ENCODE measurements at places on chromosomes 5 and 9.

- DNase-seq, result peak; percentile 90
These were observed 38.3 kb downstream of the FAM78A start for GRCh38 chr9:131237931-131238401.

GRCh38 chr9:95923794-95924193, 48.3 kb downstream of the ERCC6L2 start:
- no peak for DNase-seq

GRCh38 chr5:175797521-175798038, 73.8 kb upstream of the CPLX2 start:
- DNase-seq, result no peak

- DNase-seq, result no peak
These were observed 3.7 kb downstream of the CLTA start for GRCh38 chr9:36194326-36195000.

DNA sequence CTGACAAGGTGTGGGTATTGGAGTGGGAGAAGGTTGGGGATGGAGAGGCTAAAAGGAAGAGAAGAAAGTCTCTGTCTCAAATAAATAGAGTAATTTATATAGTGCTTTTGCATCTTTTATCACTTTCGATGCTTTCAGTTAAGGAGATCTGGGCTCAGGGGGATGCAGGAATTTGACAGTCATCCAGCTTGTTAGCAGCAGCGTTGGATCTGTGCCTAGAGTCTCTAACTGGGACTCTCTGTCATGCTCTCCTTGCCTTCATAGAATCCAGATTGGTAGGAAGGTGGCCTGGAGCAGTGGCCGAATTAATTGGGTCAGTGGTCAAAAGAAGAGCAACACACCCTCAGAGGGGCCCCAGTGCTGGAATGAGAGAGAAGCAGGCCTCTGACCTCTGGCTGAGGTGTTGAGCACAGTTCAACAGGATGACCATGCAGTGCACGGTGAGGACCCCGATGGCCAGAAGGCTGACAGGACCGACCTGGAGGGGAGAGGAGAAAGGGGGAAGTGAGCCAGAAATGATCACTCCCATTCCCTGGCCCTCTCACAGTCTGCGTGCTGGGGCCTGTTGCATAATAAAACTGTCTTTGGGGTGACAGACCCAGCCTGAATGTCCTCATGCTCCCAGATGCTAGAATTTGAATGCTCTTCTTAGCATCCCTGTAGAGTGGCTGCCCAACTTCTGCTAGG, 7.6 kb downstream of the SLC36A3 start:
- DNase-seq, result peak; percentile 38

- DNase-seq, result no peak
These were observed 49.5 kb downstream of the APBA1 start for GRCh38 chr9:69622676-69623075.

All from suppressor macrophage (primary cell).